Naive B cell (primary cell): ENCODE measurements at places on chromosomes 2 and 18.

- no peak for DNase-seq
Observed at GRCh38 chr2:241547781-241548450, 10.6 kb upstream of the BOK start.

DNA sequence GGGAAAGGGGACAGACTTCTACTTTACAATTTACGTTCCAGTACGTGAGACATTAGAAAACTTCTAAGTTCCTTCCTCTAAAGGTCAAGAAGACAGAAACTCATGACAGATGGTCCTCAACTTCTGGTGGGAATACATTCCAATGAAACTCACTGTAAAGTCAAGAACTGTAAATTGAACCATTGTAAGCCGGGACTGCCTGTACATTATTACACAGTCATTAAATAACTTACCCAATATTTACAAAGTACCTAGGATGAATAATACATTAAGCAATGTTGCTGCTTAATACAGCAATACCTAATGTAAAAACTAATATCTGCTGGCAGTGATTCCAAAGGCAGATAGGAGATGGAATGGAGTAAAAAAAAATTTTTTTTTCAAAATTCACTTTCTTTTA is 51.9 kb downstream of the CDH2 start:
- DNase-seq, result no peak

- DNase-seq, result no peak
Observed at GRCh38 chr18:79608069-79608468, 71.5 kb upstream of the CTDP1 start.

DNA sequence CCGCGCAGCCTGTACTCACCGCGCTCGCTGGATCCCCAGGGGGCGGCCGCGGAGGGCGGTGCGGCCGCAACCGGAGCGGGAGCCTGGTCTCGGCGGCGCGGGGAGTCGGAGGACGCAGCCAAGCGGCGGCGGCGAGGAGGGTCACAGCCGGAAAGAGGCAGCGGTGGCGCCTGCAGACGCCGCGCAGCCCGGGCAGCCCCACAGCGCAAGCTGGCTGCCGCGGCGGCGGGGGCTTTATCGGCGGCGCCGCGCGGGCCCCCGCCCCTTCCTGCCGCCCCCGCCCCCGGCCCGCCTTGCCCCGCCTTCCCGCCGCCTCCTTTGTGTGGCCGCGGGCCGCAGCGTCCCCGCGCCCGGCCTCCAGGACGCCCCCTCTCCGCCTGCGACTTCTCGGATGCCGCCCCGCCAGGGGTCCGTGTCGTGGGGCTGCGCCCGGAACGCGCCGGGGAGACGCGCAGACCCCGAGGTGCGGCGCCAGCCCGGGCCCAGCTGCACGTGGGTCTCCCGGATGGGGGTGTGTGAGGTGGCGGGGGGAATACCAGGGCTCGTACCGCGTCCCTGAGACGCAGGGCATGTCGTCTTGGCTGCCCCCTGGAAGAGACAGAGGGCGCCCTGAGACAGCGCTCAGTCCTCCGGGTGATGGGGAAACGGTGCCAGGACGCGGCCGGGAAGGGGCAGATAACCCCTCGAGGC is at the start of gene SERPINE2:
Gene SERPINE2 (minus strand): TSS at position 207 of the 690 bp plus-strand sequence. CDS start 37,386 bp downstream, outside the sequence.
- DNase-seq, result peak; percentile 38

- no peak for DNase-seq
Observed at GRCh38 chr2:171675810-171676345, 11.4 kb upstream of the DYNC1I2 start.

GRCh38 chr2:225274751-225275150 is 124.8 kb upstream of the NYAP2 start:
- DNase-seq, result no peak

GRCh38 chr18:27787547-27787946 is 389.4 kb downstream of the CDH2 start:
- DNase-seq, result no peak

- DNase-seq, result no peak
Observed at GRCh38 chr2:67839242-67839641, 223.6 kb downstream of the C1D start.

GRCh38 chr18:13141209-13141608 is 77.4 kb upstream of the LDLRAD4 start:
- DNase-seq, result no peak
